ENCODE measurements at places on chromosomes 5 and 9.

DNA sequence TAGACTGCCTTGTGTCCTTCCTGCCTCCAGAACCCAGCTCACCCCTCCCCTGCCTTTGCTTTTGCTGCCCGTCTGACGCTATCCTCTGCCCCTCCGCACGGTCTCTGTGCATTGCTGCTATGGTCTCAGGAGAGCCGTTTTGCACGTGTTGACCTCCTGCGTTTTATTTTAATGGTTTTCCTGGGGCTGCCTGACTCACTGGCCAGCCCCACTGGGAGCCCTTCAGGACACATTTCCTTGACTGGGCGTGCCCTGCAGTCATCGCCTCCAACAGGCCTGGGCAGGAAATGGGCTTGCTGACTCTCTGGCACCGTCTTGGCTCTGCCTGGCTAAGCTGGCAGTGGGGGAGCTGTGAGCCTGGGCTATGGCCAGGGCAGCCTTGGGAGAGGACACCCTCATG is 17.9 kb upstream of the ASS1 start:
- DNase-seq: no peak

DNA sequence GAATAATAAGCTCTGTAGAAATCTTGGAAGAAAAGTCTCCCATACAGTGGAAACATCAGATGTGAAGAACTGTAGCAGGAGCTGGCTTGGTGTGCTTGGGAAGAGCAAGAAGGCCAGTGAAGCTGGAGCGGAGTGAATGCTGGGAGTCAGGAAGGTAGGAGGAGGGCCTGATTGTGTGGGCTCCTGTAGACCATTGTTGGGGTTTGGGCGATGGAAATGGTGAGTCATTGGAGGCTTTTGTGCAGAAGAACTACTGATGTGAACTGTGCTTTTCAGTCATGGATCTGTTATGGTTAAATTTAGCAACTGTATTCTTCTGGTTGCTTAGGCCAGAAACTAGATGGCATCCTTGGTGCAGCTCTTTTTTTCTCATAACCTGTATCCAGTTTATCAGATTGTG is 2.3 kb downstream of the ICE1 start:
- DNase-seq: no peak

- no peak for DNase-seq
These were observed 465.7 kb upstream of the RGMB start for GRCh38 chr5:98307811-98308210.

DNA sequence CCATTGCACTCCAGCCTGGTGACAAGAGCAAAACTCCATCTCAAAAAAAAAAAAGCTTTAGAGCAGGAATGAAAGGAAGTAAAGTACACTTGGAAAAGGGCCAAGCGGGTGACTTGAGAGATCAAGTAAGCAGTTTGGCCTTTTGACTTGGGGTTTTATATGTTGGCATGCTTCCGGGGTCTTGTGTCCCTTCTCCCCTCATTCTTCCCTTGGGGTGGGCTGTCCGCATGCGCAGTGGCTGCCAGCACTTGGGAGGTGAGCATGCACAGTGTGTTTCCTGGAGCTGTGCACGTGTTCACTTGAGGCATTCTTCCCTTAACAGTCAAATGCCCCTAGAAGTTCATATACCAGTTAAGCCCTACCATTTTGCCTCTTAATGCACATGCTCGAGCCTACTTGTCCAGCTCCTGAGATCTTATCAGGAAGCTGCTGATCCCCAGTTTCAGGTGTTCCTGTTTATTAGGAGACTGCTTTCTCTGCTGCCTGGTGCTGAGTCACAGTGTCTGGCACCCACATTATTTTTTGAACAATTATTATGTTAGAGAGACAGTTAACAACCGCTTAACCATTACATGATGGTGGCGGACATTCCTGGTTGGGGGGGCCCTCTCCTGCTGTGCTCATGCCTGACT is 32.6 kb upstream of the PRRC2B start:
- no peak for DNase-seq

- no peak for DNase-seq
These were observed 440.4 kb downstream of the HINT1 start for GRCh38 chr5:130724658-130725057.

DNA sequence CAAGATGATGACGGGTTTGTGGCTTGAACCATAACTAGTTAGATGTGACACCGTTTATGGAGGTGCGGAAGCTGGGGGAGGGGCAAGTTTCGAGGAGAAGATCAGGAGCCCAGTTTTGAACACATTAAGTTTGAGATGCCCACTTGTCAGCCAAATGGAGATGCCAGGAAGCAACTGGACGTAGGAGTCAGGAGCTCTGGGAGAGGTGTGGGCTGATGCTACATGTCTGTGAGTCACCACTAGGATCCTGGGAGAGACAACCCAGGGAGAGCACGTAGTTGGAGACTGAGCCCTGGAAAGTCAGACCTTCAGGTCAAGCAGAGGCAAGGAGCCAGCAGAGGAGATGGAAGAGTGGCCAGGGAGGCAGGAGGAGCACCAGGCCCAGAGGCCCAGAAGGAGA is 48.8 kb upstream of the SLC25A51 start:
- DNase-seq: no peak

DNA sequence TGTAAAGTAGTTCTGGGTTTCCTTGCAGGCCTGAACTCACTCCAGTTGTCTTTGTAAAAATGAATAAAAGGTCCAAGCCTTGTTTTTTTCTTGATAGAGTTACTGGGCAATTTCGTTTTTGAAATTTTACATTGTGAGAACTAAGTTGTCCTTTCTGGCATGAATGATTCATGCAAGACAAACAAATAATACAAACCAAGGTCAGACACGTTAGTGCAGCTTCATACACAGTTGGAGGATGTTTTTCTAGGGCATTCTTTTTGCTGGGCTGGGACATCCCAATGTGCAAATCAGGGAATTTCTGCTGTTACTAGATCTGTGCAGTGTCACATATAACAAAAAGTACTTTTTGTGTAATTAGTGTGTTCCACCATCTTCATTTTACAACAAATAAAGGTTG is 96.0 kb downstream of the MEGF10 start:
- no peak for DNase-seq

DNA sequence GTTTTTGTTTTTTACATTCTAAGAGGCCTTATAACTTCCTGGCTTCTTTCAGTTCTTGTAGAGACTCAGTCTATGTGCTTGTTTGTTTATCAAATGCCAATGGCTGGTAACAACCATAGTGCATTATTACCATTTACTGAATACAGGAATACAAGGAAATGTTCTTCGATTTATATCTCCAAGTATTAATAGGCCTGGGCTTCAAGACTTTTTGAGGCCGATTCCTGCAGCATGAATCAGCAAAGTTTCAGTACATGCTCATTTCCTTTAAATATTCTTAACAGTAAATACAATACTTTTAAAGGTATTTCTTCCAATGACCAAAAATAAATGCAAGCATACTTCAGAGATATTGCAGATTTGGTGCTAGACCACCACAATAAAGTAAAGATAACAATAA is 535.3 kb downstream of the EFNA5 start:
- DNase-seq: no peak

GRCh38 chr9:104866191-104866590 is 61.8 kb downstream of the ABCA1 start:
- DNase-seq: no peak

DNA sequence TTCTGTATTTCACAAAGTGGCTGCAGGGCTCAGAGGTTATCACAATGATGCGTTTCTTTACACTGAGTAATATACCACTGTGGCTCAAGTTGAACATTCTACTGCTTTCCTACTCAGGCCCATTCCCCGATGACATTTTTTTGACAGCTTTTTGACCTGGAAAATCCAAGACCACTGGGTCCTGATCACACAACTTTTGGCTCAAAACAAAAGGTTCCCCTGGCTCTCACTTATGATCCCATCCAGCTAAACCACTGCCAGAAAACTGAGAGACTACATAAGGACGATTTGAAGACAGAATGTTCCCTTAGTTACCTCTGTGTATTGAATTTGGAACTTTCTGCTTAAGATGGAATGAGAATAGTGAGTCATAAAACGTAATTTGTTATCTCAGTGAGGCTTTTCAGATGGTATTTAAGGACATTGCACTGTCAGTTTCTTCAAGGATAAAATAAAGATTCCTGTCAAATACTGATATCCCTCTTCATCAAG is 78.0 kb upstream of the FBXL7 start:
- DNase-seq: no peak

DNA sequence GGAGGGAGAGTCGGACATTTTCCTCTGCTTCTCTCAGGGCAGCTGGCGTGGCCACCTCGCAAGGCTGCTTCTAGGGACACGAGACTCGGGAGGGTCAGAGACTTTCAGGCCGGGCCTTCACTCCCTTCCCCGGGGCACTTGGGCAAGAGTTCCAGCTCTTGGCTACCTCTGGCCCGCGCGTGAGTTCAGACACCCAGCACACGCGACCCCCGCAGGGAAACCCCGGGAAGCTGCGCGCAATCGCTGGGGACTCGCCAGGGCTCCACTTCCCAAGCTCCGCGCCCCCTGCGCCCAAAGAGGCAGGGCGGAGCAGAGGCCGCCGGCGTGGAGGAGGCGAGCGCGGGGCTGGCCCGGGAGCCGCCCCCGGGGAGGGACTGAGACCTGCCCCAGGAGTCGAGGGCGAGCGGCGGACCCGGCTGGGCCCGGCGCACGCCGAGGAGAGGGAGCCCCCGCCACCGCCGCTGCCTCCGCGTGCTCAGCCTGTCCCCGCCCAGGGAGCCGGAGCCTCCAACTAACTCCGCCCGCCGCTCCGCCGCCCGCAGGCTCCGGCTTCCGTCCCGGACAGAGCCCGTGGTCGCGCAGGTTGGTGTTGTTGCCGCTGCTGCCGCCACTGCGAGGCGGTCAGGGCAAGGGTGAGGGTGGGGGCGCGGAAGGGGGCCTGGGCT is at the start of gene PAM:
Gene PAM, plus strand, starts transcription at position 539 of the 665 bp plus-strand sequence. CDS start 110,891 bp downstream, outside the sequence.
- DNase-seq: peak; percentile 24

DNA sequence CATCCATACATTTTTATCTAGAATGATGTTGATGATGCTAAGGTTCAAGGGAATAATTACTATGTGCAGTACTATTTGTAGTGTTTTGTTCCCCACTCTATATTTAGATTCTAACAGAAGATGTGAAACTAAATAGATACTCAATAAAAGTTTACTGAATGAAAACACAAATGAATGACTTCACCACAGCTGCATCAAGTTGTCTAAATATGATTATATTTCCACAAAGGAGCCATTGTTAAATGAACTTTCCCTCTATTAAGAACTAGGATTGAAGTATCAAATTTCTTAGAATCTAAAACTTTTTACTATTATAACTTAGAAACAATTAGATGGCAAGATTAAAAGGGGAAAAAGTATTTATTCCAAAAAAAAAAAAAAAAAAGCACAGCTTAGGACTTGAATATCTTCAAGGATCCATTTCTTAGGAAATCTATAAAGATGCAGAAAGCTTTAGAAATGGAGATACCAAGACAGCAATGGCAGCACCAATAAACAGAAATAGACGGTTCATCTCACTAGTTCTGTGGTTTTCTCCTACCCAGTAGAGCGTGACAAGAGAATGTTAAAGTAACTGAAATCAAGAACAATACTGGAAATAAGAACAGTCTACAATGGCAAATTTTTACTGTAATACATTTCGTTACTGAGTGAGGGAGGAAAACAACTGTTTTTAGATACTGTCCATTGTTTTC is 347.6 kb downstream of the EBF1 start:
- DNase-seq: no peak

GRCh38 chr9:36121971-36122370 is 14.6 kb upstream of the GLIPR2 start:
- DNase-seq: no peak

- DNase-seq: no peak
These were observed 188.2 kb downstream of the TRIO start for GRCh38 chr5:14331386-14331781.

DNA sequence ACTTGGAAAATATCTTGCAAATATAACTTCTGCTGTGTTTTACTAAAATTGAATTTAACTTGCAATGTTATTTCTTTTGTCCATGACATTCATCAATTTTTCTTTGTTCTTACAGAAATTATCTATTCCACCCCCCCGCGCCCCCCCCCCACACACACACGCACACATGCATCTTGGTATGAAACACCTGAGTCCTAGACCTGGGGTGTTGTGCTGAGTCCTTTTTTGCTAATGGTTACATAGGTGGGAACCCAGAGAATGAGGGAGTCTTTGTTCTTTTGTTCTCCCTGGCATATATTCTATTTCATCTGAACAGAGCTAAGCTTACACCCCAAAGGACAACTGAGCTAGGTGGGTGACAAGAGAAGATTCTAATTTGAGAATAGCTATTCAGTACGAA is 308.9 kb downstream of the CWC27 start:
- no peak for DNase-seq

DNA sequence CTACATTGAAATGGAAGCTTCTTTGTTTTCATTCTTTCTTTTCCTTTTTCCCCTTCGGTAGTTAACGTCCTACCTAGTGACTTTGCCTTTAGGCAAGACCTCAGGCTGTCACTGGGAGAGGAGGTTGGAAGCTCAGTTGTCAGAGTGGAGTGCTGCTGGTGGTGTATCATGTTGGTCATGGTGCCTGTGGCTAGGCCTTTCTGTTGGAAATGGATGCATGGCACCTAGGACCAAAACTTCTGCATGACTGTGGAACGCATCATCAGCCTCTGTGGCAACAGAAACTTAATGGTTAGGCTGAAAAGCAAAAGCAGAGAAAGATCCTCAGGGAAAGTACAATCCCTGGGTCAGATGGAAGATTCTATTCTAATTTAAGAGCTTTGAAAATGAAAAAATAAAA is 57.9 kb downstream of the OSTF1 start:
- no peak for DNase-seq

GRCh38 chr5:125750861-125751186 is 672.4 kb upstream of the GRAMD2B start:
- no peak for DNase-seq

- DNase-seq: no peak
These were observed 17.6 kb downstream of the RASGRF2 start for GRCh38 chr5:80977764-80978163.

- no peak for DNase-seq
These were observed 281.5 kb downstream of the GADD45G start for GRCh38 chr9:89886281-89886700.

DNA sequence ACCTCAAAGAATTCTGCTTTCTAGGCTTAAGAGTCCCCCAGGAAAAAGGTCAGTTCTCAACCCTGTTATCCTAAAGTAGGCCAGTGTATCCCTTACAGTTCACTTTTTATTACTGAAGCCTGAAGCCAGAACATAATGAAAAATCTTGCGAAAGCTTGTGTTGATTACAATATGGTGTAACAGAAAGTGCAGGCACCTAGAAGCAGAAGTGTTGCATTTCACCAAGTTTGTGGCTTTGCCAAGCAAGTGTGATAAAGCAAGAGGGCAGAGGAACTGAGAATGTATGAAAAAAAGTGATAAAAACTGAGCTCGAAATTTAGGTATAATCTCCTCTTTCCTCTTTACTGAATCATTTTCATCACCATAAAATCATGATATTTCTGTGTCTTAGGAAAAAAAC is 26.2 kb downstream of the AGTPBP1 start:
- no peak for DNase-seq

DNA sequence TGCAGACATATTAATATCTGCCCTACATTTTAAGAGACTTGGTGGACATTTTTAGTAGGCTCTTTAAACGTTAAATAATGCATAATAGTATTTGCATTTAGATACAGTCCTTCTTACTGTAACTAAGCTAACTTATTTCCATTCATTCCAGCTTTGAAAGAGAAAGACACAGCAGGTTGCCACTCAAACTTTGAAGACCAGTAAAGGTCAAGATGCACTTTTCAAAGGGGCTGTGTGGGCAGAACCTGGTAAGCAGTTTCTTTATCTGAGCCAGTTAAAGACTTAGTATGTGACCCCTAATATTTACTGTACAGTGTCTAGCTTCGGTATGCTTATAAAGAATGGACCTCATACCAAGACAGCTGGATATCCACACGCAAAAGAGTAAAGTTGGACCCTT is 20.8 kb downstream of the PLGRKT start:
- DNase-seq: no peak
